ENCODE measurements at places on chromosomes 6 and 20.

GRCh38 chr6:1592852-1593251 is 16.9 kb upstream of the FOXC1 start:
- no peak for DNase-seq

GRCh38 chr6:158626360-158627167 is 18.0 kb downstream of the DYNLT1 start:
- DNase-seq, result no peak

DNA sequence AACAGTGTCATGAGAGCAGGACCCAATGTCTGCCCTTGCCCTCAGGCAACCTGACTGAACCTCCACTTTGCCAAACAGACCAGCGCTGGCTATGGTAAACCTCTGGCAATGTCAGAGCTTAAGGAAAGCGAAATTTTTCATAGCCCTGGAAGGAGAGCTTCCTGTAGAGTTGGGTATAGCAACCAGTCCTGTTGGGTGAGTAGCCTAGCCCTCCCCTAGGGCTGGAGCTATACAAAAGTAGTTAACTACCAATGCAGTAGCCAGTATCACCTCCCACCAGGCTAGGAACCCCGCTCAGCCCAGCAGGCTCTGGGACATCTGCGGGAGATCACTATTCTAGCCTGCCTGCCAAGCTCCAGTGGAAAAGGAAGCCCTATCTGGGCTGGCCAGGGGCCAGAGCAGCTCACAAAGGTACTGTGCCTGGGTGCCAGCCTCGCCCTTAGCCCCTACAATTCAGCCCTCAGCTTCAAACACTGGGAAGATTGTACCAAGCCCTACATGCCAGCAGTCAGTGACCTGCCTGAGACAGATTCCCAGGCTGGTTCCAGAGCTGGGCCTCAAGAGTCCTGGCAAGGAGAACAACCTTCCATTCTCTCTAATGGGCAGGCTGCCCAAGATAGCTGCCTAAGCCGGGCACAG is 7.9 kb downstream of the WFDC3 start:
- DNase-seq, result no peak

DNA sequence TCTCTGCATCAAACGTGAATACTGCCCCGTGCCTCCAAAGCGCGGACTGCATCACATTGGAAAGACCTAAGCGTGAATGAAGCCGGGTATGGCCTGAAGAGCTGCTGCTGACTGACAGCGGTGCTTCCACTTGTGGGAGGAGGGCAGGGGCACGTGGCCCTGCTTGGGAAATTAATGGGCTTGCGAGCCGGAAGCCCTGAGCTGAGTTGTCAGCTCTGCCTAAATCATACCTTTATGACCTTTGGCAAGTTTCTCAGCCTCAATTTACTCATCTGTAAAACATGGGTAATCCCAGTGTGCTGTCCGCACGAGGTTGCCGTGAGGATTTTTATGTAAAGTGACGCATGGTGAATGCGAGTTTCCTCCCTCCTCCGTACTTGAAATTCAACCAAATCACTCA is 67.0 kb upstream of the FOXQ1 start:
- DNase-seq, result no peak

- DNase-seq, result no peak
Observed at GRCh38 chr20:6395695-6396094, 272.9 kb upstream of the FERMT1 start.

- no peak for DNase-seq
Observed at GRCh38 chr6:72857791-72858585, 236.1 kb downstream of the KCNQ5 start.

DNA sequence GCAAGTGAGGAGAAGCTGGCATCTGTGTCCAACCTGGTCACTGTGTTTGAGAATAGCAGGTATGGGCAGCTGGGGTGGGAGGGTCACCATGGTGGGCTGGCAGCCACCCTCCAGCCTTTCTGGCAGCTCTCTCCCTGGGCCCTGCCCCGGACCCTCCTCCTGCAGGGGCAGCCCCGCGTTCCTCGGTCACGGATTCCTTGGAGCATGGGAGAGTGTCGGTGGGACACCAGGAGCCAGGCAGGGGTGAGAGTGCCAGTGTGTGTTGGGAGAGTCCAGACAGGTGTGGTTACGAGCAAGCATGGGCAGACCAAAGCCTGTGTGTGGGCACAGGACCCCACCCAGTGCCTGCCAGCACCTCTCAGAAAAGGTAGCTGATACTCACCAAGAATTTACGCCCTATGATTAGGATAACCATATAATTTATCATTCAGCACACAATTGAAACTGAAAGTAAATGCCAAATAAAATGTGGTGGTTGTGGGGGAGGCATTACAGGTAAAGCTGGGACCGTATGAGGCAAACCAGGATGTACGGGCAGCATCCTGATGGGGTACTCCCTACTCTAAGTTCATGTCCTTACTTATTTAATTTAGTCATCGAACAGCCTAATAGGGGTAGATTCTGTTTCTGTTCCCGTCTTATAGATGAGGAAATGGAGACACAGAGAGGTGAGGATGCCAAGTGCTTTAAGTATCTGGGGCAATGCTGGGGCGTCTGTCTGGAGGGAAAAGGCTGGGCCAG is 542 bp downstream of the FGD2 start:
- no peak for DNase-seq

DNA sequence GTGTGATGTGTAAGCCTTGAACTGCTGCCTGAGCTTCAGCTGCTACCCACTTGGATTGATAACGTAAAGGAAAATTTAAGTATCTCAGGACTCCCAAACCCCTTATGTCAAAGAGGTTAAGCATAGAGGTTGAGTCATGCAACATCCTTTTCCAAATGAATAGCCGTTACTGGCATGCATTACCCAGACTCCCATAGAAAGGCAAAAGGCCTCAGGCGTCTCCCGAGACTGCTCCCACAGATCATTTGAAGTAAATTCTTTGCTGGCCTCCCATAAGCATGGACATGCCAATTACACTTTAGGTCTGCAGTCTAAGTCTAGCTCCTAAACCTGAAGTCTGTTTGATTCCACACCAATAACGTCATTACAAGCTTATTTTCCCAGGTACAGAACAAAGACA is 14.7 kb downstream of the IPCEF1 start:
- DNase-seq, result no peak

- no peak for DNase-seq
Observed at GRCh38 chr6:24219670-24220069, 93.7 kb downstream of the NRSN1 start.

DNA sequence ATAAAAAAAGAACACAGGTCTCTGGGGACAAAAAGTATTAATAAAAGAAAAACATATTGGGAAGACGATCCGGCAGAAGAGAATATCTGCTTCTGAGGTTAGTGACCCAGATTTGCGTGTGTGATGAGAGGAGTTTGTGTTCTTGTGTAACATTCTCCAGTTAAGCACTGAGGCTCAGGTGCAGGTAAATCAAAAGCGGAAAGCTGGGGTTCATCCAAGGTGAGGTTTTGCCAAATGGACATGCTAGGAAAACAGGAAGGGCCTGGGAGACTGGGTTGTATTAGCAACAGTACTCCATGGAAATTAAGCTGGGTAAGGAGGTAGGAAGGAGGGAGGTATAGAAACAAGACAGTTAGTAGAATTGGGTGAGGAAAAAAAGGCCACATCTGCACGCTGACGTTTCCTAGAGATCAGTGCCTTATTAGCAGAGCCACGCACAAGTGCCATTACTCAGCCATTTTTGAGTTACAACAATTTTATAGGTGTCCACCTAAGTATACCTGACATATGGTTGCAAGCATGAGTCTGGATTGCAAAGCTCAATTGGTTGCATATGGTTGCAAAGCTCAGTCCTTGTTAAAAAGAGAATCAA is 139.6 kb downstream of the ZMYND8 start:
- no peak for DNase-seq

DNA sequence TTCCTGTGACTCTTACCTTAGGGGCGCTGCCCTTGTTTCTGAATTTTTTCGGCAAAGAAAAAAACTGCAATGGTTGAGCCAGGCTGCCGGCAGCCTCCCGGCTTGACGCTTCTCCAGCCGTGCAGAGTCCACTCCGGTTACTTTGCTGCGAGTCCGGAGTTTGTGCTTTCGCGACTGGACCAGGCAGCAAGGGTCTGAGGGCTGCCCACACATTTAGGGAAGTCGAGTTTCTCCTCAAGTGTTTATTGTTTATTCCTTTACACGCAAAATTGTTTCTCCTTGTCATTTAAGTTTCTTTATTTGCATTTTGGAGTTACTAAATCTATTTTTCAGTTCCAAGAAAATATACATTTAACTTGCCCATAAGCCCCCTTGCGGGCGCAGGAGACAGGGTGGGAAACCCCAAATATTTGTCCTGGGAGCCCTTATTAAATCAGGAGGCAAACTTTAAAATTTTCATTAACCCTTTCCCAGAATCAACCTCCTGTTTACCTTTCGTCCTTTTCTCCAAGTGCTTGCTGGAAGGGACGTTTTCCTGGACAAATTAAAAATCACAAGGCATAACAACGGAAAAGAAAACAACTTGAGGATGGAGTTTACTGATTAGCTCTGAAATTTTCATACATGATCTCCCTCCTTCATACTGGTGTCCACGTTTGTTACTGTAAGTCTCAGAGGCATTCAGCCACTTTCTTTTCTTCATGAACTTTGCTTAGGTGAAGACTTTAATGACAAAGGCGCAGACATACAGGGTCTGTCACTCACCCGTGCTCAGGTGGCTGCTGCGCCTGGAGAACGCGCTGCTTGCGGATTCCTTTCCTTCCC is 1.7 kb upstream of the PDE10A start:
- DNase-seq, result no peak

DNA sequence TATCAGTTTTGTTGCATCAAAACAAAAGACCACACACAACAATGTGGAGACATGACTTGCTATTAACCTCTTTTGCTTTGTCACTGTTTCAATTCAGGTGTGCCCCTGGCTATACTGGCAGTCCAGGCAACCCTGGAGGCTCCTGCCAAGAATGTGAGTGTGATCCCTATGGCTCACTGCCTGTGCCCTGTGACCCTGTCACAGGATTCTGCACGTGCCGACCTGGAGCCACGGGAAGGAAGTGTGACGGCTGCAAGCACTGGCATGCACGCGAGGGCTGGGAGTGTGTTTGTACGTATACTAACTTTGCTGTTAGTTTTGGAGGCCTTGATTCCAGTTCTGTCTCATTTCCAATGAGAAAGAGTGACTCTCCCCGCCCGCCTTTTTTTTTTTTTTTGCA is 356.9 kb downstream of the ARHGAP18 start:
- no peak for DNase-seq

DNA sequence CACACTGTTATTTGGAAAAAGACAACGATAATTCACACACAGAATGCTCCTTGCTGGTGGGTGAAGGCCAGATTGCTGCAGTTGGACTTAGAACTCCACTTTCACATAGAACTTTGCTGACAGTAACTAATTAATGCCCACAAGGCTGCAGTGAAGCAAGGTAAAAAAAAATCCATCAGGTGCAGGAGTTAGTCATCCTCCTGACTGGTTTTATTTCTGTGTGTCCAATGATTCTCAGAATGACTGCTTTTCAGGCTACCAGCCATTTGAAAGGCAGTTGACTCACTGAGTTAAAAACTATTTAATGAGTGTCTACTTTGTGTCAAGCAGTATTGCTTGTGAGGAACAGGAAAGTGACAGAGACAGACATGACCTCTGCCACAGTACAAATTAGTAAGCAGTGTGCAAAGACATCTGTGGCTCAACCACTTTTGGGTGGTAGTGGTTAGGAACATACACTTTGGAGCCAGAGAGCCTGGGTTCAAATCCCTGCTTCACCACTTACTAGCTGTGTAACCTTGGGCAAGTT is 41.9 kb downstream of the ELOVL5 start:
- no peak for DNase-seq

GRCh38 chr6:26332408-26332807 is 32.6 kb upstream of the BTN3A2 start:
- no peak for DNase-seq

DNA sequence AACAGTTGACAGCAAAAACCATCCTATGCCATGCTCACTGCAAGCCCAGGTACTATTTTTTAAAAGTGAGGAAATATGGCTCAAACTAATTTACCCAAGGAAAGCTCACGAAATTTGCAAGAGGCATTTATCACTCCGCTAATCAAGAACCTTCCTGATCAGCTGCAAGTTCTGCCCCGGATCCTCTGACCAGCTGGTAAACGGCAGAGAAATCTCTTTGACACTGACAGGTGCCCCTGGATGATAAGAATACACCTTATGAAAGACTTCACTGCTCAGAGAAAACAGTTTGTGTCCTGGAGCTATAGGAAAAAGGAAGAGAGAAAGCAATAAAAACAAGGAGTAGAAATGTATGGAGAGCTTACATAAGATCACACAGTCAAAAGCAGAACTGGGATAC is 6.4 kb downstream of the CNKSR3 start:
- DNase-seq, result no peak

DNA sequence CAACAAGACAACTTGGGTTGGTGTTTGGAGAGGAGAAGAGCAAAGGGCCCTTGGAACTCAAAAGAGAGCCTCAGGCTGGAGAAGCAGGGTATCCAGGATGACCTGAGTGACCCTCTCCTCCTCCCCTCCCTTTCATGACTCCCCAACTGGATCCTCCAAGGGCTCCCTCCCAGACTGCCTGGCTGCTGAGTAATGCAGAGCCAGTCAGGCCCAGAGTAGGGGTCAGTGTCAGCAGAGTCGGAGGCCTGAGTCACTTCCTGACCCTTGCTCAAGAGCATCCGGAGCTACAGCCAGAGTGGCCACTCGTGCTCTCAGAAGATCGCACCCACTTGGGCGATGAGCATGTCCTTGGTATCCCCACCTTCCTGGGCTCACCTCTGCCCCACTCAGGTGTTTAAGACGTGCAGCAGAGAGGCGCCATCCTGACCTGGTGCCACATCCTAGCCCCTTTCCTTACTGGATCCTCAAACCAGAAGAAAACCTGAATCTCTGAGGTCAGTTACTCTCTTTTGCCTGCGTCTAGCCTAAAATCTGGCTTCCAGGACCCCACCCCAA is 2.8 kb upstream of the MAPK13 start:
- no peak for DNase-seq

- no peak for DNase-seq
Observed at GRCh38 chr6:166306378-166307081, 1.7 kb downstream of the PRR18 start.

DNA sequence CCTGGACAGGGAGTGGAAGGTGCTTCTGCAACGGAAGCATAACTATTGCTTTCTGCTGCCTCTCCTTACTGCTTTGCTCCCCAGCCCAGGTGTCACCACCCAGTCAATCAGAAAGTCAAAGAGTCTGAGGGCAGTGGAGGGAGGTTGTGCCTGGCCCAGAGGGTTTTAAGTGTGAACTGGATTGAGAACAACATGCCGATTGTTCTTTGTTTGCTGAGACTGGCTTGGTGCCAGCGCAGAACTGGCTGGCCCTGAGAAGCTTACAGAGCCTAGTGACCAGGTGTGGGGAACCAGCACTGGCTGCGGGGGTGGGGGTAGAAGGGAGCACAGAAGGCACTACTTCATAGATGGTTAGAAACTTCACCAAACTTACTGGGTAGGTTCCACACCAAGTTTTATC is 31.1 kb upstream of the ENPP4 start:
- DNase-seq, result no peak

DNA sequence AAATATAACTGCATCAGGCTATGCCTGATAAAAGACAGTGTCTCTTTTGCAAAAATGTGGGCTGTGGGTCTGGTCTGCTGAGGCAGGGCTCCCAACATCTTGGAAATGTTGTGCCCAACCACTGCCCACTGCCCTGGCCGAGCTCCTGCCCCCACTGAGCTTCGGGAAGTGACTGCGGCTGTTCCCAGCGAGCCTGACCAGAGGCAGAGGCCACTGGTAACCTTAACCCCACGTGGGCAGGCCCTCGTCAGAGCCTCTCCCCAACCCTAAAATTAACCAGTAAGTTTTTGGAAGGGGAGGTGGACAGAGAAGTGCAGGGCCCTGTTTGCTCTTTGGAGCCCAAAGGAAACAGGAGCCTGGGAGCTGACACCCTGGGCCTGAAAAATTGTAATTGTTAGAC is 225.9 kb downstream of the MAFB start:
- DNase-seq, result no peak

GRCh38 chr6:31272436-31272835 is 544 bp upstream of the HLA-C start:
- DNase-seq, result no peak

- no peak for DNase-seq
Observed at GRCh38 chr20:33910056-33910455, 83.7 kb upstream of the RALY start.

All from DND-41 (cell line).